Frontal cortex (tissue), 4 donors: ENCODE measurements at places on chromosomes 2 and 18. TPM values are rescaled to one million over a fixed set of nuclear protein-coding genes. Genes with fewer than 3 reads are reported as not detected.

DNA sequence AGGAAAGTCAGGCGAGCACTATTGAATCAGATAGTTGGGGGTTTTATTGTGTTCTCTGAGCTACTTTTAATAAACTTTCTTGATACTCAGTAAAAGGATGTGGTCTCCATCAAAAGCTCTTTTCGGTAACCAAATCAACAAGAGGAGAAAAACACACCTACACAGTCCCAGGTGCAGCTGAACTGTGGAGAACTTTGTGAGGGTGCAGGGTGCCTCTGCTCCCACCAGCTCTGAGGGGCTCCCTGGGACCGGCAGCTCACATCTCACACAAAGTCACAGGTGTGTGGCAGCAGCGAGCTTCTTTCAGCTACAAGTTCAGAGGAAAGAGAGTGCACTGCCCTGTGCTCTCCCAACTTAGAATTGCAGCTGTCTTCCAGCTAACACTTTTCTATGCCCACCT lies 650.4 kb downstream of the RNF144A start:
- no peak for DNase-seq

- peak; percentile 86 for DNase-seq
Measured at GRCh38 chr2:23351388-23352141, 33.4 kb upstream of the KLHL29 start.

GRCh38 chr18:38572554-38573111 lies 1007.0 kb upstream of the CELF4 start:
- no peak for DNase-seq

DNA sequence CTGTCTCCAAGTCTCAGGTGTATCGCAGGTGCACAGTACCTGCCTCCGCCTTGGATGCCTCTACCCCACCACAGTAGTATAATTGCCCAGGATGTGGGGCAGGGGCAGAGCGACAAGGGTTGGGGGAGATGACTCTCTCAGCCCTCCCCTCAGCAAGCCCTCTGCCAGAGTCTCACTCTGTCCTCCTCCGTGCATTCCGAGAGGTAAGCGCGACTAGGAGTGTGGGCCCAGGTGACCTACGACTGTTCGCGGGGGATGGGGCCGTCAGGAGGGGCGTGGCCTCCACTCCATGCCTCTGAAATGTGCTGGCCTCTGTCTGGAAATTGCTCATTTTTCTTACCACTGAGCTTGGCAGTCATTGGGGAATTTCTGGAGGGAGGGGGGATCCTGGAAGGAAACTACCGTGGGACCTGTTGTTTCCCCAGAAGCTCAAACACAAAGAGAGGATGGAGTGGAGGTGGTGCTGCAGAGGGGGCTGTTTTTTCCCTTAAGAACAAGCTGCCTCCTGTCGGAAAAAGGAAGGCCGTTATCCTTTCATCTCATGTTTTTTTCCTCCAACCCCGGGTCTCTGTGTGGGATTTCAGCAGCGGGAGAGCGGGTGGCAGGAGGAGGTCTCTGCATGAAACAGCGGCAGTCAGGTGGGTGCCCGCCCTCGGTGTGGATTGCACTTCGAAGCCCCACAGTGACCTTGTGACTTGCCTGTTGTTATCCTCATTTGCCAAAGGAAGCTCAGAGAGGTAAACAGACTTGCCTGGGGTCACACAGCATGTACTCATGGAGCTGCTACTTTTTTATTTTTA lies 13.0 kb upstream of the RALB start:
- DNase-seq, result no peak

Gene IRS1
- total RNA-seq, result 11.8 TPM
